Esophagus squamous epithelium (tissue), 5 donors: ENCODE measurements at places on chromosomes 3 and 15.

- no peak for DNase-seq
These were observed 68.9 kb upstream of the MNS1 start for GRCh38 chr15:56533731-56534403.

DNA sequence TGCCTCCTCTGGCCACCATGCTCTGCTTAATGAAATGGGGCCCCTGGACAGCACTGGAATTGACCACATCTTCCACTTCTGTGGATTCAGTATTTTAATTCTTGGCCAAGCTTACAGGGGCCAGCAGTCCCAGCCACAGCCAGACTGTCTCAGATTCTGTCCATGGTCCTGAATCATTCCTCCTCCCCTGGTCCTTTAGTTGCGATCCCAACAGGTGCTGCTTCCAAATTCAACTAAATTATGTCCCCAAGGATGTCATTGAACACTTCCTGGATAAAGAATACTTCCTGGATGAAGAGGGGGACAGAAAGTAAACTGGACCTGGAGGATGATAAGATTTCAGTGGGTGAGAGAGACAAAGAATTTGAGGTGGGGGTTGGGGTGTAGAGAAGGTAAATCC is 111.1 kb upstream of the FOXB1 start:
- no peak for DNase-seq

- no peak for DNase-seq
These were observed 667 bp downstream of the CEMIP start for GRCh38 chr15:80779658-80780415.

DNA sequence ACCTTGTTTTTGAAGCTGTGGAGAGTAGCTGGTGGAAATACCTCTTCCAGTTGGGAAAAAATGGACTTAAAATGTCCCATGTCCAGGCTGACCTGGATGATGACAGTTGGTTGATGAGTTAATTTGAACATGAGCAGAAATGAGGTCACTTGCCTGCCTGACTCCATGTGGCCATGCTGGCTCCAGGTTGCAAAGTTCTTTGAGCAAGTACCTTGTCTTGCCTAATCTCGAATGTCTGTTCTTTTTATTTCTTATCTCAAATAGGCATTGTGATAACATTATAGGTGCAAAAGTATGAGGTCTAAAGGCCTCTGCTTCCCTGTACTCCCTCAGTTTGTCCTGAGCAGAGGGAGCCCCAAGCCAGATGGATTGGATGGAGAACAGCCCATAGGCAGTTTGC is 9.0 kb downstream of the MAPKBP1 start:
- no peak for DNase-seq

DNA sequence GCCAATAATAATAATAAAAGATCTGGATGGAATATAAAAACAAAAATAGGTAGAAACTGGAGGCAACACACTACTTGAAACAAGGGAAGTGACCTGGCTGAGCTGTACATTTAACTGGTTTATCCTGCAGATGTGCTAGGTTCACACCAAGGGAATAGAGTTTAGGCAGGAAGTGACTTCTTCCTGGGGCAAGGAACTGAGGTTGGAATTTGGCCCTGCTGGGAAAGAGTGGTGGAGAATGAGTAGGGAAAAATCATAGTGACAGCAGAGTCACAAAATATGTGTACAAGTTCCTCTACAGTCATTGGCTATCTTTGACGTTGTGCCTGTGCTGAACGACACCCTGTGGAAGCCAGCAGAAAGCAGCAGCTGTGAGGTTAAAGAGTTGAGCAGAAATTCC is 44.1 kb downstream of the ARHGAP11B start:
- no peak for DNase-seq

- DNase-seq, result no peak
These were observed 502 bp downstream of the DPH3 start for GRCh38 chr3:16264174-16264707.

DNA sequence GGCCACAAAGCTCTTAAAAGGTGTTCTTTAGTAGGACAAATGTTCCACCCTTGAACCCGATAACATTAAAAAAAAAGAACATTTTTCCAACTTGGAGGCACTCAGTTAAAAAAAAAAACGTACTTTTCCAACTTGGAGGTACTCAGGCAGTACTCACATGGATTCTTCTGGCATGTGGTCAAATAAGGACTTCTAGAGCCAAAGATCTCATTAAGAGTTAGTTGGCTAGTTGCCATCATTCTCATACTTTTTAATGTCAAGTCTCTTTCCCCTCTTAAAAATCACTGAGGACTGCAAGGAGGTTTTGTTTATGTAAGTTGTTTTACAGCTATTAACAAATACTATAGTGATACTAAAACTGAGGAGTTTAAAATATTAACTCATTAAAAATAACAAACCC is 101.0 kb downstream of the CADPS start:
- DNase-seq, result no peak

DNA sequence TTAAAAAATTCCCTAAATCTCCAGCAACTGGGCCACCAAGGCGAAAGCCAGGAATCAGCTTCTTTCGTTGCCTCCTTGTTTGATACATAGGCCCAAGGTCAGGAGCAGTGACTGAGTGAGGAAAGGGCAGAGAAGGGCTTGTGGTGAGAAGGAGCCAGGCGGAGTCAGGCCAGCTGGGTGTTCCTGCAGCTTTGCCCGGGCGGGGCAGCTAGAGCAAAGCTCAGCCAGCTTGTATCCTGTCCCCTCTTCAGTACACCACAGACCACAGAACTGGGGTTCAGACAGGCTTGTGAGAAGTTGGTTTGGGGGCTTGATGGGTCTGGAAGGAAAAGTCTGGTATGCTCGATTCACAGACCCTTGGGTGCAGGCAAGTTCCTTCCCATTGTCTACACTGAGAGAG is 52.6 kb downstream of the CCK start:
- DNase-seq, result no peak

DNA sequence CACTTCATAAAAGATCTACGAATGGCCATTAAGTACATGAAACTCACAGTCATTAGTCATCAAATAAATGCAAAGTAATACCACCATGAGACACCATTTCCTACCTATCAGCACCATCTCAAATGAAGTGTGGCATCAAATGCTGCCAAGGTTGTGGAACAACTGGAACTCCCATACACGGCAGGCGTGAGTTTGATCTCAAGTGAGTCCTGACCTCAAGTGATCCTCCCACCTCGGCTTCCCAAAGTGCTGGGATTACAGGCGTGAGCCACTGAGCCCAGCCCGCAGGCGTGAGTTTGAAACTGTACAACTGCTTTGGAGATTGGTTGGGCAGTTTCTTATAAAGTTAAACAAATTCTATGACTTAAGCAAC is 28.8 kb upstream of the HDAC11 start:
- DNase-seq, result no peak

DNA sequence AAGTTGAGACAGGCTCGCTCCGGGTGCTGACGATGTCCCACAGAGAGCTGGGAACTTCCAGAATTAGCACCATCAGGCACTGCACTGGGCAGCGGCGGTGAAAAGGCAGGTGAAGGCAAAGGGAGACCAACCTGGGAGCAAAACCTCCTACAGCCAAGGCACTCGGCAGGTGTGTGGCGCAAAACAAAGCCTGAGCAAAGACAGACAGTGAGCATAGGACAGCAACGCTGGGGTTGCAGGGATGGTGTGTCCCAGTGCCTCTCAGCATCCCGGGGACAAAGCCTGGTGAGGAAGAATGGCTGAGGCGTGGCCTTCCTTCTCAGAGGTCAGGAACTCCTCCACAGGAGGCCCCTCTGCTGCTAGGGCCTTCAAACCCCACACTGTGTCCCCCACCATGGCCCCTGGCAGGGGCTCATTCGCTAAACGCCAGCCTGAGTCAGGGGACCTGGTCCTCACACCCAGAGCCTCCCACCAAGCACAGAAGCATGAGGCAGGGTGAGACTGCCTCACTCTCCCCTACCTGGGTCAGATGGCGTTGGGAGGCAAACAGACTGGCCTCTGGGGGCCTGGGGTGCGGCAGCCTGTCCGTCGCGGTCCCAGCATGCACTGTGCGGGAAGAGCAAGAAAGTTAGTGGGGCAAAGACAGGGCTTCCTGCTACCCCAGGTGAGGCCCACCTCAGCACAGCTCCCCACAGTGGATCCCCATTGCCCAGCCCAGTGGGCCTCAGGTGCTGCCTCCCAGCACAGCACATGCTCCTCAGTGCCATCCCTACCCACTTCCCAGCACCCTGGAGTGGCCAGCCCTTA is 44.1 kb upstream of the LINGO1 start:
- DNase-seq, result no peak

- no peak for DNase-seq
These were observed 24.9 kb upstream of the THRB start for GRCh38 chr3:24519368-24520100.

GRCh38 chr3:171516765-171517164 is 56.6 kb upstream of the TNIK start:
- DNase-seq, result no peak

DNA sequence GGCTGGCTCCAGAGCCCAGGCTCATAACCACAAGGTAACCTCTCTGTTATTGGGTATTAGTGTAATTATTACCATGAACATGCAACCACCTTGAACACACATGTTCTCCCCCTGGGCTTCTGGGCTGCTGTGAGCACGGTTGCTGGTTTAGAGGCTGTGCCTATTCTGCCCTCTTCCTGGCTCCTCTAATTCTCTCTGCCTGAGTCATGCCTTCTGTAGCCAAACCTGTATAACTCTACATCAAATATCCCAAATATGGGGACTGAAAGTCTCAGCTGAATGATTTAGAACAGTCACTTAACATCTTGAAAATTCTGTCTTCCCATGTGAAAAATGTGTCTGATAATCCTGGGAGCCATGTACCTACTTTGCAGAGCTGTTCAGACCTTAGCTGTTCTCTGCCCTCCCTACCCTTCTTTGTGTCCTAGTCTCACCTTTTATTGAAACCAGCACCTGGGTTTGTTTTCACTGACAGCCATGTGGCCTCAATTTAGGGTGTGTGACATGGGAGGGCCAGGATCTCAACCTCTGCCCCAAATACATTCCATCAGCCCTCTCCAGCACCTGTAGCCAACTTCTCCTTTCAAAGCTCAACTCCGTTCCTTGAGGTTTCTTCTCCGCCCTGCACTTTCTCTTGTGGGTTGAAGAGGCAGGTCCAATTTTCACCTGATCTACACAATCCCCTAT is 60.7 kb downstream of the PDZRN3 start:
- no peak for DNase-seq

DNA sequence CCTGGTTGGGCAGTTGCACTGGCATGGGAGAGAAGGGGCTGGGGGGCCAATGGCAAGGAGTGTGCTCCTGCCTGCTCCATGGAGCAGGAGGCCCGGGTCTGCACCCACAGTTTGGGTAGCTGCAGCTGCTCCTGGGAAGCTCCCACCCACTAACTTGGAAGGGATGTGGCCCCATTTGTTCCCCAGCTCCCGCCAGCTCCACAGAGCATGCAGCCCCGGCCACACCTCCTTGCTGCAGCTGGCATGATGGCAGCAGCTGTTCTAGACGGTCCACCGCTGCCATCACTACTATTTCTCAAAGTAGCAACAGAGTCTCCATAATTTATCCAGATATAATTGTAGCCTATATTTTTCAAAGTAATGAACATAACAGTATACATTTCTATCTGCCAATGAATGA is 65.8 kb downstream of the PIK3CB start:
- DNase-seq, result no peak

DNA sequence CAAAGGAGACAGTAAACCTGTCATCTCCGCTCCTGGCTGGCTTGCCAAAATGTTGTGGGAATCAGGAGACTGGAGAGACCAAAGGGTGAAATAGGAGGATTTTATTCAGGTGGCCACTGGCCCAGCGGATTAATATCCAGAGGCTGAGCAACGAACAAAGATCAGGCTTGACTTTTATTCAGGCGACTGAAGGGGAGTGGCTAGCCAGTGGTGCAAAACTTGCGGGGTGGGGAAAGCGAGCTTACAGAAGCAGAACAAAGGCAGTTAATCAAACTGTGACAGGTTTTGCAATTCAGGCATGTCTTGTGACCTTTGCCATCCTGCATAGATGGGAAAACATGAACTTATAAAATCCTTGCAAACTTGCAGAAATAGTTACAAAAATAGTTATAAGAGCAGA is 19.8 kb upstream of the ACAD9 start:
- DNase-seq, result no peak

- no peak for DNase-seq
These were observed 298.5 kb upstream of the MME start for GRCh38 chr3:154781595-154781994.

DNA sequence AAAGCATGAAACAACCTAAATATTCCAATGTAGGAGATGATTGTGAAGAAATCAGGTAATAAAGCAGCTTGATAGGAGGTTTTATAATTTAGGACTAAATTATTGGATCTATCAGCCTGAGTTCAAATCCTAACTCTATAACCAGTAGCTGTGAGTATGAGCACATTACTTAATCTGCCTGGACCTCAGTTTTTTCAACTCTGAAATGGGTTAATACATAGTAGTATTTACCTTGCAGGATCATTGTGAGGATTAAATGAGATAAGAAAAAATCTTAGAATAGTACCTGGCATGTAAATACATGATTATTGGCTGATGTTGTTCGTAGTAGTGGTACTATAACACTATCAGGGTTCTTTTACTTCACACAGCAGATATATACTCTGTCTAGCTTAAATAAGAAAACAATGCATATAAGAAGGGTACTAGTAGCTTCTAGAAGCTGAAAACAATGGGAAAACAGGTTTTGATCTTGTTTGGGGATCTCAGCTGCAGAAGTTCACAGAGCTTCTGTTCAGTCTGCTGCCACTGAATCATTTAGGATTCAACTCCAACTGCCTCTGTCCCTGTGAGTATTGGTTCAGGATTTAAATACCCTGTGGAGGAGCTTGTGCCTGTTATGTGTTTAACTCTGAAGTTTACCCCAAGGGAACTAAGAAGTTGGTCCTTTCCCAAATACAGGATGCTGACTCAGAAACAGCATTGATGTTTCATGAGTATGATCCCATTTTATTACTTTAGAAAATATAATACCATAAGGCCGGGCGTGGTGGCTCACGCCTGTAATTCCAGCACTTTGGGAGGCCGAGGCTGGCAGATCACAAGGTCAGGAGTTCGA is 34.2 kb downstream of the KAT2B start:
- no peak for DNase-seq

GRCh38 chr15:32669896-32670611 is 28.5 kb downstream of the SCG5 start:
- DNase-seq, result no peak

GRCh38 chr15:98390946-98391530 is 257.3 kb upstream of the IGF1R start:
- no peak for DNase-seq

GRCh38 chr3:88725440-88726165 is 381.8 kb upstream of the EPHA3 start:
- DNase-seq, result no peak

GRCh38 chr3:18228060-18228459 is 197.1 kb downstream of the SATB1 start:
- DNase-seq, result no peak

GRCh38 chr3:134807189-134807588 is 12.1 kb downstream of the EPHB1 start:
- DNase-seq, result no peak
